ENCODE measurements at places on chromosomes 6 and 20. TPM values are rescaled to one million over a fixed set of nuclear protein-coding genes. Genes with fewer than 3 reads are reported as not detected.
A peak's percentile ranks its signal among the peaks of the same experiment; 100 is the strongest.

GRM1 gene
- total RNA-seq: 0.05 TPM

ESR1 gene
- total RNA-seq: 0.05 TPM

DLK2 gene
- total RNA-seq: 1.0 TPM

KIF6 gene
- 0.17 TPM for total RNA-seq

DNA sequence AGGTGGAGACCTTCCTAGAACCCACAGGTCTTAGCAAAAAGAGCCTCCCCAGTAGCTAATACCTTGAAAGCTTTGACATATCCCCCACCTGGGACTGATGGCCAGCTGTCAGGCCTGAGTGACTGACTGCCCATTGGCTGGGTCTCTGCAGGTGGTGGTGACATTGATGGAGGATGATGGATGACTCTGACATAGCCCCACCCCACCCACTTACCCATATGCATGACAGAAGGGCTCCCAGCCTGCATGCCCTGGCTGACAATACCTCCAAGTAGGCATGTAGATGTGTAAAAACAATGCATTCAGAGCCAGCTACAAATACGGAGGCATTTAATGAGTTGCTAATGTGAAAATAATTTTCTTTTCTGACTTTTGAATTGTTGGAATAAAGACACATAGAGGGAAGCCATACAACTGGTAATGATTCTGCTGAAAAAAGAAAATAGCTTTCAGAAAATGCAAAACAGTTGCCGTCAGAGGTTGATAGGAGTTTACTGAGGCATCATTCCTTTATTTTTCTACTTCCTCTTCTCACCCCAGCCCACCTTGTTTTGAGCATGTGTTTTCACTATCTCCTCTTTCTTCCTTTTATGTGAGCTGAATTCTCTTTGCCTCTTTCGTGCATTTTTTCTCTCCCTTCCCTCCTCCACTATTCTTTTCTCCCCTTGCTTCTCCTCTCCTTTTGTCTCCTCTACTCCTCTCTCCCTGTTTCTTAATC lies 70.6 kb downstream of the OLIG3 start:
- no peaks in the 10 kb centered on the region for H3K4me1 ChIP-seq
- no peak overlapping the region for H3K4me3 ChIP-seq
- H3K27me3 ChIP-seq: no peaks in the 10 kb centered on the region
- no peak overlapping the region for H3K27ac ChIP-seq

- no peaks in the 10 kb centered on the region for H3K36me3 ChIP-seq
- H3K27ac ChIP-seq: no peak overlapping the region
- H3K4me1 ChIP-seq: peaks cover 37% of the 10 kb centered on the region
- no peak for DNase-seq
Observed at GRCh38 chr20:17797161-17797560, 97.4 kb downstream of the BANF2 start.

DNA sequence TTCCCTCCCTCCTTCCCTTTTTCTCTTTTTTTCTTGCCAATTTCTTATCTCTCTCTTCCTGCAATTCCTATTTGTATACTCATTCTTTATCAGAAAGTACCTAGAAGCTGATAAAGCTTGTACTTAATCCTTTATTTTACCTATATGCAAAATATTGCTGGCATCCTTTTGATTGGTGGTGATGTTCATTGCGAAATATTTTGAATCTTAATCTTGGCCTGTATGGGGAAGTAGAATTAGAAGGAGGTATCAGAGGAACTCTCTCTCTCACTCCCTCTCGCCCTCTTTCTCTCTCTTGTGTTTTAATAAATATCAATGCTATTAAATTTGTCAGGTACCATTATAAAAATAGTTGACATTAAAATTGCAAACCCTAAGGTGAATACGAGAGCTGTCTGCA lies 52.8 kb downstream of the UST start:
- no peaks in the 10 kb centered on the region for H3K27me3 ChIP-seq
- H3K4me3 ChIP-seq: no peak overlapping the region
- no peaks in the 10 kb centered on the region for H3K36me3 ChIP-seq
- no peaks in the 10 kb centered on the region for H3K4me1 ChIP-seq
- DNase-seq: no peak
- H3K27ac ChIP-seq: no peak overlapping the region

GRCh38 chr6:117986396-117986795 lies 79.3 kb downstream of the SLC35F1 start:
- H3K36me3 ChIP-seq: no peaks in the 10 kb centered on the region
- H3K4me1 ChIP-seq: no peaks in the 10 kb centered on the region
- H3K4me3 ChIP-seq: no peak overlapping the region
- no peaks in the 10 kb centered on the region for H3K27me3 ChIP-seq
- no peak for DNase-seq
- no peak overlapping the region for H3K27ac ChIP-seq

DNA sequence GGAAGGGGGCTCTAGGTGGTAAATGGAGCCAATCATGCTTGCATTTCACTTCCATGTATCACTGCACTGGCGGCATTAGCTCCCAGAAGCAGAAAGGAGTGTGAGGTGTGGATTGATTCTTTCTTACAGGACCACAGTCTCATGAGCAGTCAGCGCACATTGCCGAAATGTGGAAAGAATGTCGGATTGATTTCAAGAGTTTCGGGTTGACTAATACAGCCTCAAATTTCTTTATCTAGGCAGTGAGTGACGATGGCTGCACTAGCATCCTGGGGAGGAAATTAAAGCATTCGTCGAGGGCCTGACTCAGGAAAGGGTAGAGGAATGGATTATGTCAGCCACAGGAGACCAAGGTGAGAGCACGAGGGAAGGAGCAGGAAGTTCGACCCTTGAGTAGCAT lies 222.8 kb upstream of the CDYL start:
- no peaks in the 10 kb centered on the region for H3K36me3 ChIP-seq
- H3K4me3 ChIP-seq: no peak overlapping the region
- DNase-seq: no peak
- no peaks in the 10 kb centered on the region for H3K27me3 ChIP-seq

- H3K4me3 ChIP-seq: no peak overlapping the region
- H3K4me1 ChIP-seq: no peaks in the 10 kb centered on the region
- H3K36me3 ChIP-seq: no peaks in the 10 kb centered on the region
- DNase-seq: peak; percentile 24
- H3K27ac ChIP-seq: no peak overlapping the region
Observed at GRCh38 chr6:149924206-149924932, 1.4 kb upstream of the RAET1G start.

All from liver (tissue), 10 donors.